ENCODE measurements at places on chromosomes 5 and 9.

DNA sequence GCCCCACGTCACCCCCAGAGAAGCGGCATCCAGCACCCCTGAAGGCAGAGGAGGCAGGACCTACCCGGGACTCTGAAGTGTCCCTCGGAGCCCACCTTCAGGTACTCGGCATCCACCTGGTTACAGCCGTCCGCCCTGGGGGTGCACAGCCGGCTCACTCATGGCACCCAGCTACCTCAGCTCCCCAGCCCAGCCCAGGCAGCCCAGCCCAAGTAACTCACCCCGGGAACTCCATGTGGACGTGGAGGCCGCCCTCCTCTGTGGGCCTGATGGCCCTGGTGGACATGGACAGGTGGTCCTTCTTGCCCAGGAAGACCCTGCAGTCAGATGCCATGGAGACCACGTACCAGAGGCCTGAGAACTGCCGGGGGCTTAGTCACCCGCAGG lies 676 bp downstream of the LCN15 start:
- no peak for DNase-seq

DNA sequence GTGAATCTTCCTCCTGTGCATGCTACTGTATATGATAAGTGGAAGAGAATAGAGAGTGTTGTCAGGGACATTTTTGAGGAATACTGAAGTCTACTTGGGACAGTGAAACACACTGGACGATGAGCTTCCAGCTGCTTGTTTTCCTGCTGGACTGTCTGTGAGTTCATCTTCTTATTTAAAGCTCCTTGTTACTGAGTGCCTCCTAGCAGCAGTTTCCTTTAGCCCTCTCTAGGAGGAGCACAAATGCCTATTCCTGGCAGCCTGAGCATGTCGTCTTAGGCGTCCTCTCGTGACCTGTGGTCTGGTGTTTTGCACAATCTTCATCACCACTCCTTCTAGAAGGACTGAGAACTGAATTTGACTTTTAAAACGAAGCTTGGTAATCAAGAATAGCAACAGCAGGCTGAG lies 43.8 kb downstream of the ANKRD33B start:
- peak; percentile 36 for DNase-seq

GRCh38 chr5:157222506-157223230 lies 42.0 kb downstream of the ITK start:
- DNase-seq = peak; percentile 67

DNA sequence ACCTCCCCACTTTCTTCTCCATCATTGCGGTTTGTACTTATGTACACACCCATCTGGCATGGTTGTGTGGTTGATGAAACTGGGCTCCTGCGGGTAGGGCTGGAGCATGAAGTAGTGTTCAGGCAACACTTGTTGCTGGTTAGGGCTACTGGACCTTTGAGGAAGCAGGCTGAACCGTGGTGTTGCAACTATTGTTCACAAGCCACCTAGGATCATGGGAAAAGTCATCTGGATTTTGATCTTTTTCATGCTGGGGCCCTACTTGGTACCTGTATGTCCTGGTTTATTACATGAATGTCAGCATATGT lies 40.1 kb upstream of the TIFAB start:
- no peak for DNase-seq

DNA sequence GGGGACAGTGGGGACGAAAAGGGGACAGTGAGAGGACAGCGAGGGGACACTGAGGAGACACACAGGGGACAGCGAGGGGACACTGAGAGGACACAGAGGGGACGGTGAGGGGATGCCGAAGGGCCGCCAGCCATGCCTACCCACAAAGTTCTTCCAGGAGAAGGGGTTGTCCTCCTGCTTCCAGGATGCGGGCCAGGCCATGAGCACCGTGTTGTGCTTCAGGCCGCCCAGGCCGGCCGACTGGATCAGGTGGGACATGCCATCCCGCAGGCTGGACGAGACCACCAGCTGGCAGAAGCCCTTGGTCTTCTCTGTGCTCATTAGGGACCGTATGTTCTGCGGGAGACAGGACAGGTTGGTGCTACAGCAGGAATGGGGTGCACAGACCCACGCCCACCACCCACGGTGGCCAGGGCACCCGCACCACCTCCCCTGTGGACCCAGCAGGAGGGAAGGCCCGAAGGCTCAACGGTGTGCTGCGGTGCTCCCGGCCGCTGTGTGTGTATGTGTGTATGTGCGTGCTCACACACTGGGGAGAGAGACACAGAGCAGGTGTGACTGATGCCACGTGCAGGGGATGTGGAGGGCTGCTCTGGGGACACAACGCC lies 46.6 kb downstream of the SLC12A7 start:
- DNase-seq = no peak

DNA sequence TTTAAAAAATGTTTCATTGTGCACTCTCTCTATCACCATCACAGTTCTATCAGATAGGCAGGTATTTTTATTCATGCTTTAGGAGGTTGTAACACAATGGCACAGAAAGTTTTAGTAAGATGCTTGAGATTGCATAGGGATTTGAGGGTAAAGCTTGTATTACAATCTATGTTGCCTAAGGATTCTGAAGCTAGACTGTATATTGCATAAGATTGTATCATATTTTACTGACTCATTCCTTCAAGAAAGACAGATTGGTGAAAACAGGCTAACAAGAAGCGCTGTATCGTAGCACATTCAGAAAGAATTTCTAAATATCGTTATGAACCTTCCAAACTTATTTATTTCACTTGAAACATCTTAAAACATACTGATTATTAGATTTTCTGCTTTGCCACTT lies 577.7 kb downstream of the EBF1 start:
- DNase-seq = peak; percentile 52

DNA sequence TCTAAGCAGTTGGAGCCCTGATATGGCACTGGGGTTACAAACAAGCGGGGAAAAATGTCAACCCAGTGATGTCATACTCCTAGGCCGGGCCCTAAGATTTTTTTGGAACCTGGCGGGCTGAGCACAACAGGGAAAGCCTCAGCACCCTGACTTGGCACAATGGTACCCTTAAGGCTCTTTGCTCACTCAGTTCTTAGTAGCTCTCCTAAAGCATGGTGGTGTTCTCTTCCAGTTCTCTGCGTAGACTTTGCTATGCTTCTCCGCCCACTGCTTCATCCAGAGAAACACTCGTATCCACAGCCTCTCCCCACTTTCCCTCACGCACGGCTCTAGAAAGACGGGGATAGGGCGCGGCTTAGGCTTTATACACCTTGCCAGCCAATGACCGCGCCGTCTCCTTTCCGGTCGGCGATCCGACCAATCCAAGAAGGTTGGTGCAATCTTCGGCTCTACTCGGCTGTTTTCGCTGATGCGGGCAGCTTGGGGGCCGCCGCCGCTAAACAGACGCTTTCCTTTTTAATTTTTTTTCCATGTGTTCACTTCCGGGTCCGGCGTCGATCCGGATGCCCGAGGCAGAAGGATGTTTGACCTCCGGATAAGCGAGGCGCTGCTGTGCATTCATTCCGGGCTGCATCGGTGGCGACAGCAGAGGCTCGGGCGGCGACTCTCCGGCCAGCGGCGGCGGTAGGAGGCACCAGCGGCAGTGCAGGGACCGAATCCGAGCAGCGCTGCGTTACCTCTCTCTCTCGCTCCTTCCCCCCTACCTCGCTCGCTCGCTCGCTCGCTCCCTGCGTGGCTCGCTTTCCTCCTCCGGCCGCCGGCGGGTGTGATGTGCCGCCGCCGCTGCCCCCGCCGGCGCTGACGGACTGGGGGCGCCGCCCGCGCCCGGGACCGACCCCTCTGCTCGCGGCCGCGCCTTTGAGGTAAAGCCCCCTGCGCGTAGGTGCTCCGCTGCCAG lies at the start of gene CSNK1G3:
TSS of gene CSNK1G3 (plus strand) at position 530 of the 958 bp plus-strand sequence. CDS start 33,487 bp downstream, outside the sequence.
- peak; percentile 98 for DNase-seq

DNA sequence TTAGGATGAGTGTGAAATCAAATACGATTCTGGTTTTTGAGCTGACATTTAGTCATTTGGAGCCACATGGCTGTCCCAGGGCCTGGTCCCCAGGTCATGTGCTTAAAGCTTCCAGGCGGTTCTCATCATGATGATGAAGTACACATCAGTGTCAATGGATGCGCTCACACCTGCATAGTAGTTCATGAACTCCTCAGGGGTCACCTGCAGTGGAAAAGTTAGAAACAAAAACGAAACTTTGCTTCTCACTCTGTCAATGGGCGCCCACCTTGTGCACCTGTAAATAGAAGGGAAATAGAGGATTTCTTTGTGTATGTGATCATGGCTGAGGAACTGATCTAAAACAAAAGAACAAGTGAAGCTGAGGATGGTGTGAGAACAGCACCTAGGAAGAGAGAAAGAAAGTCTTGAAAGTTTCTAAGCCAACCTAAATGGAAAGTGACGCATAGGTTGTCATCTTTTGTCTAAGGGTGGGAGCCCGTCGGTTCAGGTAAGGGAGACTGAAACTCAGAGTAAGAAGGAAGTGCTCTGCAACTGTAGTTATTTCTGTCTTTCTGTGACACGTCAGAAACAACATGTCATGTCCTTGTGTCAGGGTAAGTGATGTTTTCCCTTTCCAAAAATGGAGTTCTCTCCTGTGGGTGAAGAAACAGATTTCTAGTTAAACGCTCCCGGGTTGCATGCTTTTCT lies 33.8 kb downstream of the CAPSL start:
- DNase-seq = no peak

GRCh38 chr5:106875591-106876297 lies 795.0 kb downstream of the EFNA5 start:
- peak; percentile 22 for DNase-seq

- DNase-seq = peak; percentile 52
These were observed 30.1 kb upstream of the SLC12A2 start for GRCh38 chr5:128053291-128053954.

GRCh38 chr5:152113401-152113800 lies 188.8 kb upstream of the GLRA1 start:
- DNase-seq = no peak

DNA sequence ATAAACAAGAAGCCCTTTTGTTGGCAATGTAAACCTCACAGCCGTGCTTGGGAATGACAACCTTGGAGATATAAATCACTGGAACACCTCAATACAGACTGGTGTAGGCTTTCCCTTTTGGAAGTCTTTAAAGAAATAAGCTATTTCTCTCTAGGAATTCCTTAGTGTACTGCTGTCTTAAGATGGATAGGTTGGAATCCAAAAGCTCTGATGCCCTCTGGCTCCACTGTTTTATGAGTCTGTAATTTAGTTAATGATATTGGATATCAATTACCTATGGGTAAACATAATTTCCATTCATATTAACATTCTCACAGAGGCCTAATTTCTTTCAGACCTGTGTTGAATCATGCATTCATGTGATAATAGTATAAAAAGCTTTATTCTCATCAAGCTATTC lies 435.9 kb upstream of the MPDZ start:
- no peak for DNase-seq

DNA sequence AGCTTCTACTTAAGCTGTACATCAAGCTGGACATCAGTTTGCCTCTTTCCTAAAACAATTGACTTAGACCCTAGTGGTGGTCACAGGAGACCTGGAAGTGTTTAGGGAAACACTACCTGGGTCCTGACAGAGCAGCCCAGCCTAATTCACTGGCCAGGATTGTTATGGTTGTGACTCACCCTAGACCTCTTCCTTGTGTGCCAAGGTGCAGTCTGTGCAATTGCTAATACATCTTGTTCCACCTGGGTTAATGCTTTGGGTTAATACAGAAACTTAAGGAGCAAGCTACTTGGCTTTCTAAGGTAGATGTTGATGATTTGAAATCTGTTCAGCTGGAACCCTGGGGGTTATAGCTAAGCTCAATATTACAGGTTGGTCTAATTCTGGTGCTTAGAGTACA lies 48.7 kb upstream of the SLC46A2 start:
- no peak for DNase-seq

DNA sequence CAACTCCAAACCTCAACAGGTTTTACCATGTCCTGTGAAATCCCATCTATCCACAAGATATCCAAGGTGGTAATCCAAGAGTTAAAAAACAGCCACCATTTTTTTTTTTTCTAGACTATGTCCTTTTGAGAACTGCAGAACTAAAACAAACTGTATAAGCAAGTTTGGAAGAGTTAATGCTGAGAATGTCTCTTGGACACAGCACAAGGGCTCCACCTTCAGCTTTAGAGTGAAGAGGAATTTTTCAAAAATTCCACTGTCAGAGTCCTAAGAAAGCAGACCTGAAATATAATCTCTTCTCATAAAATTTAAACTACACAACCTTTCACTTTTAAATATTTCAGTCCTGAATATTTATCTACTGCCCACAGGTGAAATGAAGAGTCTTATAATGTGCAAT lies 167.8 kb upstream of the CCNG1 start:
- DNase-seq = peak; percentile 7

- DNase-seq = peak; percentile 9
These were observed 65.8 kb upstream of the S1PR3 start for GRCh38 chr9:88925481-88925880.

- peak; percentile 91 for DNase-seq
These were observed 7.8 kb upstream of the ANXA1 start for GRCh38 chr9:73143711-73144328.

DNA sequence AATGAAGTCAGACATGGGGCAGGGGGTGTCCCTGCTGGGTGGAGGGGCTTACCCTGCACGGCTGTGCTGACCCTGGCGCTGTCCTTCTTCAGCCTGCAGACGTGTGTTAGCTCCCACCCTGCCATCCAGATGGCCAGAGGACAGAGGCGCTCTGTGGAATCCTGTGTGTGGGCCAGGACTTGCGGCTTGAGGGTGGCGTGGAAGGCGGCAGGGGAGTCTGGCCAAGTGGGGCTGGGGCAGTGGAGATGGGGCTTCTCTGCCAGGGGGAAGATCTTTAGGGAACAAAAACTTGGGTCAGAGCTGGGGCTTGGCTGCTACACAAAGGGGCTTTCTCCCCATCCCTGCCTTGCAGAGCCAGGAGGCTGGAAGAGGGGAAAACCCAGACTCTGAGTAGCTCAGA lies 46.5 kb upstream of the SYNPO start:
- DNase-seq = no peak

- peak; percentile 65 for DNase-seq
These were observed 42.6 kb downstream of the NPR3 start for GRCh38 chr5:32753765-32754164.

DNA sequence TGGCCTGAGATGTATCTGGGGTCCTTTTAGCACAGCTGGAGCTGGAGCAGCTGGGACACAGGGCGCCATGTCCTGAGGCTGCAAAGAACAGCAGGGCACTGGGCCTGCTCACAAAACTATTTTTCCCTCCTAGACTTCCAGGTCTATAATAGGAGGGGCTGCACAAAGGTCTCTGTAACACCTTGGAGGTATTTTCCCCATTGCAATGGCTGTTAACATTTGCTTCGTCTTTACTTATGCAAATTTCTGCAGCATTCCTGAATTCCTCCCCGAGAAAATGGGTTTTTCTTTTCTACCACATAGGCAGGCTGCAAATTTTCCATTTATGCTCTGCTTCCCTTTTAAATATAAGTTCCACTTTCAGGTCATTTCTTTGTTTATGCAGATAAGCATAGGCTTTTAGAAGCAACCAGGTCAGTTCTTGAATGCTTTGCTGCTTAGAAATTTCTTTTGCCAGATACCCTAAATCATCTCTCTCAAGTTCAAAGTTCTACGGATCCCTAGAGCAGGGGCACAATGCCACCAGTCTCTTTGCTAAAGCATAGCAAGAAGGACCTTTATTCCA lies 130.8 kb downstream of the PCSK1 start:
- no peak for DNase-seq

GRCh38 chr9:130064621-130065020 lies 10.9 kb downstream of the GPR107 start:
- no peak for DNase-seq

Measured in fibroblast of skin of back (primary cell).